ENCODE measurements at places on chromosomes 11 and 22.

GRCh38 chr11:3341298-3341697 is 37.6 kb downstream of the ZNF195 start:
- no peak for DNase-seq

- DNase-seq, result peak; percentile 74
Measured at GRCh38 chr11:15826826-15827225, 529.5 kb downstream of the SOX6 start.

DNA sequence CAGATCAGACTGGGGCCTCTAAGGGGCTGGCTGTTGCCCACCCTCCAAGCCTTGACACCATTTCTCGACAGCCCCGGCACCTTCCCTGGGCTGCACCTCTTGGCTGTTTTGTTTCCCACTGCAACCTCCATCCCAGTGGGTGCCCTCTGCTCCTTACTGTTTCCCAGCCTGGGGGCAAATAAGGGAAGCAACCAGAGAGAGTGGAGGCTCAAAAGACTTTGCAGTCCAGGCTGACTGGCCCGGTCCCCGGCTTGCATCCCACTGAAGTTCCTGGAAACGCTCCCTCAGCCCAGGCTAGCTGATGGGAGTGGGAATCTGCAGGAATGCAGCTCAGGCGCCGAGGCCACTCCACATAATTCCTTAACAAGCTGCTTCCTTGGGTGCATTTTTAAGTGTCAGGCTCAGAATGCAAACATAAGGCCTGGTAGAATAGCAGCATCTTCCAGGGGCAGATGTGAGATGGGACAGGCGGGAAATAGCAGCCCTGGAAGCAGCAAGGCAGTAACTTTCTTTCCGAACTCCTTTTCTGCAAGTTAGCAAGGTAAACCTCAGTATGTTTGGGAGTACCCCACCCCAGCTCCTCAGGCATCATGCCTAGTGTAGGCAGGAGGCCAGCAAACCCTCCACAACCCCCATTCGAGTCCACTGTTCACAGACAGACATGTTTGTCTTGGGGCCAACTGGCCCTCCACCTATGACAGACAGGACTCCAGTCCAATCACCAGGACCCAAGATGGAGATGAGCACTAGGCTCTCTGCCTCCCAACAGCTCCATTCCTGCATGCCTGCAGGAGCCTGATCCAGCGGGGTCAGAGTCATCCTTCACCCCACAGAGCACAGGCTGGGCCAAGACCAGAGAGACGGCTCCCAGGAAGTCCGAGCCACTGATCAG is 39.3 kb downstream of the RPL27A start:
- no peak for DNase-seq

DNA sequence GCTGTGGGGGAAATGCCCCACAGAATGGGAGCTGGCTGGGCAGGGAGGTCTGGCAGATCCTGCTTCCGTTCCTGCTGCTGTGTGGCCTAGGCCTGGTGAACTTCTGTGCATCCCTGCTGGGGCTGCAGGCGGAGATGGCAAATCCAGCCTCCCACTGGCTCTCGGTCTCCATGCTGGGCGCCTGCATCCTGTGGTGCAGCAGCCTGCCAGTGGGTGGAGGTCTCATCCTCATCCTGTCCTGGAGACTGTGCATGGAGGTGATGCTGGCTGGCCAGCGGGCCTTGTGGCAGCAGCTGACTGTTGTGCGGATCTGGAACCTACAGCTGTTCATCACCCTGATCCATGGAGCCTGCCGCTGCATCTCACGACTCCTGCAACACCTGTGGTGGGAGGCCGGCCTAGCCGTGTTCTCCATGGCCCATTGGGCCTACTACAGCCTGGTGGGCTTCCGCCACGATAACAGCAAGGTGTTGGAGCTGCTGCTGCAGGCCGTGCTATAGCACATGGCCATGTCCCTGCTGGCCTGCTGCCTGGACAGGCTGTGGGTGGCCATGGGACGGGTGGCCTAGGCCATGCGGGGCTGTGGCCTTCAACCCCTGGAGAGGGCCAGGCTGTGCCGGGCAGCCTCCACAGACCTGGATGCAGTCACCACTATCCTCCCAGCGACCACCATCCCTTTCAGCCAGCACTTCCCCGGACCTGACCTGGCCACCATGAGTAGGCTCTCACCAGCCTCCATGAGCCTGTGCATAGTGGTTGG is 8.8 kb upstream of the RPL3 start:
- DNase-seq, result no peak

- no peak for DNase-seq
Measured at GRCh38 chr11:68780829-68781228, 29.5 kb upstream of the TESMIN start.

DNA sequence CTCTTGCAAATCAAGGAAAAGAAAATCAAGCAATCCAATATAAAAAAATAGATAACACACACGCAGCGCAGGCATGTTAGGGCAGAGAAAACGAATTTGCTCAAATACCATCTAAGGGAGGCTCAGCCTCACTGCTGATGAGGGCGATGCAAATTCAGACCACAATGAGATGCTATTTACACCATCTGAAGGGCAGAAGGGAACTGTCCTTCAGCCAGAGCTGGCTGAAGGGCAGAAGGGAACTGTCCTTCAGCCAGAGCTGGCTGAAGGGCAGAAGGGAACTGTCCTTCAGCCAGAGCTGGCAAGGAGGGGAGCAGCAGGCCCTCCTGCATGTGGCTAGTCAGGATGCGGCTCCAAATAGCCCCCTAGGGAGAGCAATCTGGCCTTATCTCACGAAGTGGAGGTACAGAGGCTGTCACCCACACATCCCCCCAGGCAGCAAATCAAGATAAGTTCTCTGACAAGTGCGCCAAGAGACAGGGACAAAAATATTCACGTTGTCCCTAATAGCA is 7.6 kb upstream of the SLC39A13 start:
- DNase-seq, result no peak

- no peak for DNase-seq
Measured at GRCh38 chr11:125675196-125675595, 5.5 kb downstream of the ACRV1 start.

GRCh38 chr11:119091966-119092879 is 7.5 kb downstream of the HMBS start:
- DNase-seq, result no peak

- DNase-seq, result peak; percentile 70
Measured at GRCh38 chr11:72752088-72752914, at the start of gene ARAP1. ARAP1 (minus strand) TSS chr11:72752408; CDS start chr11:72727128, 25,280 bp downstream.

- no peak for DNase-seq
Measured at GRCh38 chr11:121552644-121553043, 99.9 kb upstream of the SORL1-AS1 start.
